ENCODE measurements at places on chromosomes 11 and 22. TPM values are rescaled to one million over a fixed set of nuclear protein-coding genes. Genes with fewer than 3 reads are reported as not detected.

DNA sequence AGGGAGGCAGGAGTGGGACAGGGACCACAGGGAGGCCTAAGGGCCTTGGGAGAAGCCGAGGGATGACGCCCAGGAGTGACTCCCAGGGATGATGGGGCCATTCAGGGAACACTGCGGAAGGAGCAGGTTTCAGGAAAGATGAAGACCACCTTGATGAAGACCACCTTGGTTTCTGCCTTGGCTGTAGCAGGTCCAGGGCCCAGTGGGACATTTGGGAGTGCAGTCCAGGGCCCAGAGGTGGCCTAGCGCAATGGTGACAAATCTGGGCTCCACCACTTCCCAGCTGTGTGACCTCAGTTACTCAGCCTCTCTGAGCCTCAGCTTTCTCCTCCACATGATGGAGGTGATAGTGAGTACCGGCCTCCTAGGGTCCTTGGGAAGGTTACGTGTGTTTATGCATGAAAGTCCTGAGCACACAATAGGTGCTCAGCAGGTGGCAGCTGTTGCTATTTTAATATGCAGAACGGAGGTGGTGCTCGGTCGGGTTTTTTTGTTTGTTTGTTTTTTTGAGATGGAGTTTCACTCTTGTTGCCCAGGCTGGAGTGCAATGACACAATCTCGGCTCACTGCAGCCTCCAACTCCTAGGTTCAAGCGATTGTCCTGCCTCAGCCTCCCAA, 770 bp downstream of the TSGA10IP start:
- peaks cover 8% of the 10 kb centered on the region for H3K4me1 ChIP-seq
- H3K27ac ChIP-seq: no peak overlapping the region
- no peaks in the 10 kb centered on the region for H3K27me3 ChIP-seq
- DNase-seq: no peak

- H3K36me3 ChIP-seq: no peaks in the 10 kb centered on the region
- H3K4me1 ChIP-seq: peaks cover 4% of the 10 kb centered on the region
- H3K27me3 ChIP-seq: peaks cover 11% of the 10 kb centered on the region
- no peak overlapping the region for H3K4me3 ChIP-seq
- H3K27ac ChIP-seq: no peak overlapping the region
Measured at GRCh38 chr11:115257270-115257669, 246.9 kb downstream of the CADM1 start.

GRCh38 chr11:105334025-105334714, 194.6 kb upstream of the CARD18 start:
- no peak for DNase-seq
- no peak overlapping the region for H3K27ac ChIP-seq
- H3K36me3 ChIP-seq: no peaks in the 10 kb centered on the region
- H3K4me1 ChIP-seq: no peaks in the 10 kb centered on the region
- no peak overlapping the region for H3K4me3 ChIP-seq

DNA sequence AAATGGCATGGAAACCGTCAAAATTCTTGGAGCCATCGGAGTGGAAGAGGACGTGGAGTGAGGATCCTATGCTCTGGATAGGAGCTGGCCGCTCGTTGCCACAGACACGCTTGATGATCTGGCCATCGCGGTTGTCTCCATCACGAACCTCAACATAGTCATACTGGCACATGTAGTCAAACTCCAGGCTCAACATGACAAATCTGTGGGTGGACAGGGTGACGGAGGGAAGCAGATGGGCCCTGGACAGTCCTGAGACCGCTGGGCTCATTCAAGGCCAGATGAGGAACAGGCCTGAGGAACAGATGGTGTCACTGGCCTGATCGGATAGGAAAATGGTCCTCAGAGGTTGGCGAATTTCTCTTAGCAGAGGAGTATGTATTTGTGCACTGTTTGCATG, 51.3 kb upstream of the SLC1A2 start:
- DNase-seq: no peak
- no peaks in the 10 kb centered on the region for H3K36me3 ChIP-seq
- no peak overlapping the region for H3K4me3 ChIP-seq
- no peak overlapping the region for H3K27ac ChIP-seq
- no peaks in the 10 kb centered on the region for H3K4me1 ChIP-seq
- H3K27me3 ChIP-seq: peaks cover 25% of the 10 kb centered on the region

MUC5AC gene
- total RNA-seq: not detected

DNA sequence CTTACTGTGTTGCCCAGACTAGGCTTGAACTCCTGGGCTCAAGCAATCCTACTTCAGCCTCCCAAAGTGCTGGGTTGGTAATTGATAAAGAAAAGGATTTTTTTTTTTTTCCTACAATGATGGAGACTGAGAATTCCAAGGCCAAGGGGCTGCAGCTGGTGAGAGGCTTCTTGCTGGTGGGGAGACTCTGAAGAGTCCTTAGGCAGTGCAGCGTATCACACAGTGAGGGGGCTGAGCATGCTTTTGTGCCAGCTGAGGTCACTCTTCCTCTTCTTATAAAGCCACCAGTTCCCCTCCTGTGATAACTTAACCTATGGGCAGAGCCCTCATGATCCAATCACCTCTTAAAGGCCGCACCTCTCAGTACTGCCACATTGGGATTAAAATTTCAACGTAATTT, 28.2 kb upstream of the CCDC81 start:
- no peaks in the 10 kb centered on the region for H3K27me3 ChIP-seq
- H3K4me1 ChIP-seq: no peaks in the 10 kb centered on the region
- H3K36me3 ChIP-seq: no peaks in the 10 kb centered on the region
- DNase-seq: no peak
- no peak overlapping the region for H3K4me3 ChIP-seq

- no peaks in the 10 kb centered on the region for H3K27me3 ChIP-seq
- H3K4me1 ChIP-seq: no peaks in the 10 kb centered on the region
- H3K36me3 ChIP-seq: no peaks in the 10 kb centered on the region
Measured at GRCh38 chr11:84905411-84905810, 721.7 kb downstream of the DLG2 start.

CAPN5 gene
- 1.0 TPM for total RNA-seq

DNA sequence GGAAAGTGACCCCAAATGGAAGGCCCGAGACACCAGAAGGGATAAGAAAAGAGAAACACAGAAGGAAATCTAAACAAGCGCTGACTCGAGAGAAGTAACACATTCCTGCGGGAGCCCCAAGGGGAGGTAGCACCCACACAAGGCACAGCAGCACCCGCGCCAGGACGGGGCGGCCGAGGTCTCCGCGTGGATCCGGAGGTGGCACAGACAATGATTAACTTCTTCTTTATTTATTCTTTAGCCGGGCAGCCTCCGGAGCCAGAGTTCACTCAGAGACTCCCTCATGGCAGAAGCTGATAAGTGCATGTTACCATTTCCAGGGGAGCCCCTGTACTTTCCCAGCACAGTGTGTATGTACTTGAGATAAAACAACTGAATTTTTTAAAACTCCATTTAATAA, 5.1 kb downstream of the TOLLIP start:
- H3K27me3 ChIP-seq: no peaks in the 10 kb centered on the region
- DNase-seq: no peak
- no peak overlapping the region for H3K27ac ChIP-seq
- no peaks in the 10 kb centered on the region for H3K36me3 ChIP-seq
- H3K4me3 ChIP-seq: no peak overlapping the region
- peaks cover 20% of the 10 kb centered on the region for H3K4me1 ChIP-seq

ZC3H12C gene
- total RNA-seq: 6.6 TPM

ZNF280A gene
- not detected for total RNA-seq

PGM2L1 gene
- total RNA-seq: 12.1 TPM

- H3K36me3 ChIP-seq: no peaks in the 10 kb centered on the region
- no peaks in the 10 kb centered on the region for H3K27me3 ChIP-seq
- H3K27ac ChIP-seq: no peak overlapping the region
- H3K4me3 ChIP-seq: no peak overlapping the region
- H3K4me1 ChIP-seq: no peaks in the 10 kb centered on the region
- DNase-seq: no peak
Measured at GRCh38 chr11:127117231-127117739, 116.7 kb upstream of the KIRREL3 start.

DNA sequence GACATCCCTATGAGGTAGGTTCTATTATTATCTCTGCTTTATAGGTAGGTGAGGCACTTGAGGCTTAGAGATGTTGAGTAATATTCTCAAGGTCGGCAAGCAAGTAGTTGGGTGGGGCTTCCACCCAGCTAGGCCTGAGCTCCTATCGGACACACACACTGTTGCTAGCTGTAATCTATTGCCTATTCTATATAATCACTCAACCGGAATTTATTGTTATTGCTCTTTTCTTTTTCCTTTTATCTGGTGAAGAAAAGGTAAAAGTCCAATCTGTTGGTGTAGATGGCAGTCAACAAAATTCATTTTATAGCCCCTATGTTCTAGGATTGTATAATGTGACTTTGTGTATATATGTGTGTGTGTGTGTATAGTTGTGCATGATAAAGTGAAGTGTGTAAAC, 3.4 kb downstream of the OR9Q2 start:
- H3K4me1 ChIP-seq: no peaks in the 10 kb centered on the region
- H3K36me3 ChIP-seq: no peaks in the 10 kb centered on the region
- H3K27ac ChIP-seq: no peak overlapping the region
- no peak for DNase-seq
- H3K4me3 ChIP-seq: no peak overlapping the region

AGBL2 gene
- 8.3 TPM for total RNA-seq

DNA sequence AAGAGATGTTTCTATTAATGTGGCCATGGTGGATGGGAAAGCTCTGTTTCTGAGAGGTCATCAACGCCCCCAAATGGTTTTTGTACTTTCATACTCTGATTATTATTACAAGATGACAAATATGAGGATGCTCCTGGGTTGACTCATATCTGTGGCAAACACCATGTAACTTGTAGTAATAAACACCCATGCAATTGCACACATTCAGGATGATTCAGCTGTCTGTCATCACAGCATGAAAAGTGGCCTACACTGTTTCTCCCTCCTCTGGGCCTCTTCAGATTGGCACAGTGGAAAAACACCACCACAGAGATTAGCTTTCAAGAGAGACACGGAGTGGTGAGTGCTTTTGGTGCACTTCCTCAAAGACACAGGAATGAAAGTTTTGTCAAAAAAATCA, 85.4 kb downstream of the MTNR1B start:
- peaks cover 18% of the 10 kb centered on the region for H3K27me3 ChIP-seq
- H3K36me3 ChIP-seq: no peaks in the 10 kb centered on the region
- H3K27ac ChIP-seq: peak overlapping the region; percentile 36

PMM1 gene
- 86.2 TPM for total RNA-seq

DNA sequence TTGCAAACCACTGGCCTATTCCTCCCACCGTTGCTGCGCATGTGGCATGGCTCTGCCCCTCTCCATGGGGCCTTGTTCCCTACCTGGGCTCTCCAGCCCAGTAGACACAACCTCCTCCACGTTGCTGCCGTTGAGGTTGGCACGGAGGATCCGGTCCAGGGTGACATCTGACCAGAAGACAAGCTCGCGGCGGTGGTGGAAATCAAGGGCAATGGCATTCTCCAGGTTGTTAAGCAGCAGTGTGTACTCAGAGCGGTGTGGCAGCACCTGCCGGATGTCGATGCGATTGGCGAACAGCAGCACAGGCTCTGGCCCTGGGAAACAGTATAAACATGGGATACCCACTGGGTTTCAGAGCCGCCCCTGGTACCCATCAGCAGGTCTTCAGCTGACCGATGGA, 23.8 kb downstream of the LRP4 start:
- no peak overlapping the region for H3K27ac ChIP-seq
- H3K36me3 ChIP-seq: no peaks in the 10 kb centered on the region
- H3K4me3 ChIP-seq: no peak overlapping the region
- H3K4me1 ChIP-seq: no peaks in the 10 kb centered on the region
- peaks cover under 1% of the 10 kb centered on the region for H3K27me3 ChIP-seq
- no peak for DNase-seq

DNA sequence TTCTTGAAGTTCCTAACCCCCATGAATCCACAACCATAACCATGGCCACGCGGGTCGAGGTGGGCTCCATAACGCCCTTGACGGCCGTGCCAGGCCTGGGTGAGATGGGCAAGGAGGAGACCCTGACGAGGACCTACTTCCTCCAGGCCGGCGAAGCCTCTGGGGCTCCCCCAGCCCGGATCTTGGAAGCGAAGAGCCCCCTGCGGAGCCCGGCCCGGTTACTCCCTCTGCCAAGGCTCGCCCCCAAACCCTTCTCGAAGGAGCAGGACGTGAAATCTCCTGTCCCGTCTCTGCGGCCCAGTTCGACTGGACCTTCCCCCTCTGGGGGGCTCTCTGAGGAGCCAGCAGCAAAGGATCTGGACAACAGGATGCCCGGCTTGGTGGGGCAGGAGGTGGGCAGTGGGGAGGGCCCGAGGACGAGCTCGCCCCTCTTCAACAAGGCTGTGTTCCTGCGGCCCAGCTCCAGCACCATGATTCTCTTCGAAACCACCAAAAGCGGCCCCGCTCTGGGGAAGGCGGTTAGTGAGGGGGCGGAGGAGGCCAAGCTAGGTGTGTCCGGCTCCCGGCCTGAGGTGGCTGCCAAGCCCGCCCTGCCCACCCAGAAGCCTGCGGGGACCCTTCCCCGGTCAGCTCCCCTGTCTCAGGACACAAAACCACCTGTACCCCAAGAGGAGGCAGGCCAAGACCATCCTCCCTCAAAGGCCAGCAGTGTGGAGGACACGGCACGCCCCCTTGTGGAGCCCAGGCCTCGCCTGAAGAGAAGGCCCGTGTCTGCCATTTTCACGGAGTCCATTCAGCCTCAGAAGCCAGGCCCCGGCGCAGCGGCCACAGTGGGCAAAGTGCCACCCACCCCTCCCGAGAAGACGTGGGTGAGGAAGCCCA, 75.7 kb downstream of the KIAA1671 start:
- peak; percentile 36 for DNase-seq
- no peaks in the 10 kb centered on the region for H3K36me3 ChIP-seq
- H3K27me3 ChIP-seq: peaks cover 6% of the 10 kb centered on the region
- no peak overlapping the region for H3K4me3 ChIP-seq
- H3K27ac ChIP-seq: no peak overlapping the region

DNA sequence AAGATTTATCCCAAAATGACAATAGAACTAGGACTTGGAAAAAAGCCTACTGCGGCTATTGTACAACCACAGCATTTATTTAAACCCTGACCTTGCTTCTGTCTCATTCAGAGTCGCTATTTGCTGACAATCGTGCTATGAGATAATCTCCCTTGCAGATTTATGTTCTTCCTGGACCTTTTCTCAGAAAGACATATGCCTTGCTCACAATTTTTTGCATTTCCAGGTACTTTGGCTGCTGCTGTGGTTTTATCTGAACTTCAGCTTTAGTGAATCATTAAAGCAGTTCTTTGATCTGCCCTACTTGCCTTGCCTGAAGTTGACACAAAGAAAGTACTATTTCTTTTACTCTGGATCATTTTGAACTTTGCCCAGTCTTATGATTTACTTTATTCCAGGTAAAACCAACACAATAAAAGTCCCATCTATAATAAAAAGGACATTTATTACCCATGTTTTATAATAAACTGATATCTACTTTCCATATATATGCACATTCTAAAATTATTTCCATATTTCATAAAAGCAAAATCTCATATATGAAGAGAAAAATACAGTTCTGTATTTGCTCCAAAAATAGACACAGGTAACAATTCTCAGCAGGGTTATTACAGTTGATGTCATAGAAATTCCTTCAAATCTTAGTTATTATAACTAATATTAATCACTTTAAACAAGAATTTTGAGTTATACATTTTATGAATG, 63.4 kb upstream of the CARD18 start:
- peaks cover 16% of the 10 kb centered on the region for H3K4me1 ChIP-seq
- H3K4me3 ChIP-seq: no peak overlapping the region
- no peak for DNase-seq

POTEH gene
- not detected for total RNA-seq

Measured in activated T-cell treated with anti-CD3 and anti-CD28 coated beads, Interleukin-2, amount 50 U/mL, for 72 hours (primary cell).